K562 (cell line): ENCODE measurements at places on chromosomes 7 and 10. TPM values are rescaled to one million over a fixed set of nuclear protein-coding genes. Genes with fewer than 3 reads are reported as not detected.

The TRIM56 gene
- 26.6 and 29.7 TPM in 2 replicates for total RNA-seq

The CRPPA gene
- total RNA-seq = 8.6 and 9.1 TPM in 2 replicates

The FZD8 gene
- 1.2 and 1.4 TPM in 2 replicates for total RNA-seq

The SFTPA1 gene
- total RNA-seq = 3.5 and 5.2 TPM in 2 replicates
